ENCODE measurements at places on chromosomes 12 and 14. TPM values are rescaled to one million over a fixed set of nuclear protein-coding genes. Genes with fewer than 3 reads are reported as not detected.

- no peak for DNase-seq
Observed at GRCh38 chr12:50677858-50678257, 86.0 kb upstream of the ATF1 start.

DYRK2 gene
- total RNA-seq: 56.0 TPM

- peak; percentile 12 for DNase-seq
Observed at GRCh38 chr12:111457071-111457470, 51.3 kb downstream of the SH2B3 start.

GRCh38 chr14:58239244-58240195 lies 5.1 kb upstream of the PSMA3 start:
- no peak for DNase-seq

GRCh38 chr12:51687177-51687576 lies 96.1 kb downstream of the SCN8A start:
- DNase-seq: no peak

GRCh38 chr14:79581912-79582576 lies 629.3 kb downstream of the DIO2 start:
- no peak for DNase-seq

GRCh38 chr12:104022786-104023185 lies 27.2 kb downstream of the GLT8D2 start:
- DNase-seq: no peak

DNA sequence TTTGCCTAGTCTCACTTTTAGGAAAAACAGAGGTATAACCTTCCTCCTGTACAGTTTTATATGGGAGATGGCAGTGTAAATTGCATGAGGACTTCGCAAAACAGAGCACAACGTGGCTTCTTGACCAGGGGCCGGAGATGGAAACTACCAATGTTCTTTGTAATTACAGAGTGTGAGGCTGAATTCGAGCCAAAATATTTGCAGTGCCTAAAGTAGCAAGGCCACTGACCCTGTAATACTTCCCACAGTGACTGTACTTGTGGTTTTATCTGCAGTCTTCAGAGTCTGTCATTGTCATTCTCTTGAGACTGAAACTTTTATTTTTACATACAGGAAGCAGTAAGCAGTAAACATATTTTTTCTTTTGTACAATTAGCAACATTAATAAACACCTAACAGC lies 98.9 kb downstream of the RERG start:
- no peak for DNase-seq

- no peak for DNase-seq
Observed at GRCh38 chr12:119340578-119340977, 6.0 kb downstream of the CCDC60 start.

- DNase-seq: no peak
Observed at GRCh38 chr12:76764856-76765255, 941 bp downstream of the ZDHHC17 start.

PDE6H gene
- total RNA-seq: not detected

OR4K13 gene
- total RNA-seq: not detected

MANSC1 gene
- total RNA-seq: 9.2 TPM

OR4L1 gene
- not detected for total RNA-seq

AICDA gene
- 0.13 TPM for total RNA-seq

- DNase-seq: no peak
Observed at GRCh38 chr12:63410197-63410596, 258.1 kb downstream of the DPY19L2 start.

- DNase-seq: no peak
Observed at GRCh38 chr12:22046968-22047390, 961 bp downstream of the CMAS start.

TDG gene
- 13.0 TPM for total RNA-seq

ZFP36L1 gene
- 69.2 TPM for total RNA-seq

SPIC gene
- not detected for total RNA-seq

GRCh38 chr14:23067847-23068788 lies 10.8 kb upstream of the CDH24 start:
- DNase-seq: no peak

- no peak for DNase-seq
Observed at GRCh38 chr14:67002994-67003753, 186.1 kb upstream of the GARIN2 start.

GRCh38 chr12:42564556-42564955 lies 25.0 kb downstream of the PRICKLE1 start:
- no peak for DNase-seq

IL25 gene
- total RNA-seq: not detected

RD3L gene
- total RNA-seq: 13.1 TPM

CKAP4 gene
- total RNA-seq: 56.8 TPM

GRCh38 chr14:95490727-95491451 lies 25.6 kb downstream of the SYNE3 start:
- DNase-seq: no peak

GZMH gene
- 0.48 TPM for total RNA-seq

Measured in cardiac septum (tissue), 1 donor.